ENCODE measurements at places on chromosomes 1 and 21.

- DNase-seq: no peak
Measured at GRCh38 chr1:81466961-81467360, 333.8 kb upstream of the ADGRL2 start.

DNA sequence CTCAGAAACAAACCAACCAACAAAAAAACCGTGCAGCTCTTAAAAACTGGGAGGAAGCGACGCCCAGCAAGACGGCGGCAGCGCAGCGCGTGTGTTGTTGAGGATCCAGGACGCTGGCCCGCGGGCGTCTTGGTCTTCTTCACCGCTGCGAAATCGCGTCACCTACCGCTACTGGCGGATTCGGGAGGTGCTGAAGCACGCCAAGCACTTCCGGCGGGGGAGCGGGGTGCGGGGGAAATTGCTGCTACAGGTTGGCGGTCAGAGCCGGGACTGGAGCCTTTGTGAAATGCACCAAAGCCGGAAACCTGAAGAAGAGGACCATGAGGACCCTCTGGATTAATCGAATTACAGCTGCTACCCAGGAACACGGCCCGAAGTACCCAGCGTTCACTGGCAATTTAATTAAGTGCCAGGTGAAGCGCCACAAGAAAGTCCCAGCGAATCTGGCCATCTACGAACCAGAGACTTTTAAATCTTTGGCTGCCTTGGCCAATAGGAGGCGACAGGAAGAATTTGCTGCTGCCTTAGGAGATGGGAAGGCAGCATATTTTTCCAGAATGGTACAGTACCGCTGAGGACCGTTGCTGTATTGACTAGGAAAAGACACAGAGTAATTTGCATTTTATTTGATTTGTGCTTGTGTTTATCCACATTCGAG, 11.9 kb upstream of the RIPPLY3 start:
- no peak for DNase-seq

GRCh38 chr1:12488666-12489354, 129.2 kb downstream of the DHRS3 start:
- DNase-seq: peak; percentile 61

DNA sequence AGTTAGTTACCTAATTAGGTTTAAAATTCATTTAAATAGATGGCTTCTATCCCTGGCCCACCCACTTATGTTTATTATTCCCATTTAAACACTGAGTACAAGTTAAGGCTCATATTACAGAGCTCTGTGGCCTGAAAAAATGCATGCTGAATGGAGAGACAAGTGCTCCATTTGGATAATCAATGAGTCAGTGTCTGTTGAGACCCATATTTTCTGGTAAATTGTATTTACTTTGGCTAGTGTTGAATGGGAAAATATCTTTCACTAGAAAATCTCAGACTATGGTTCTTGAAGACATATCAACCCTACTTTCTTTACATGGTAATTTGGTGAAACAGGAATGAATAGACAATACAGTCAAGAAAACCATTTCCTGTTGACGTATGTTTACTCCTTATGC, 356.0 kb downstream of the S1PR1 start:
- peak; percentile 1 for DNase-seq

DNA sequence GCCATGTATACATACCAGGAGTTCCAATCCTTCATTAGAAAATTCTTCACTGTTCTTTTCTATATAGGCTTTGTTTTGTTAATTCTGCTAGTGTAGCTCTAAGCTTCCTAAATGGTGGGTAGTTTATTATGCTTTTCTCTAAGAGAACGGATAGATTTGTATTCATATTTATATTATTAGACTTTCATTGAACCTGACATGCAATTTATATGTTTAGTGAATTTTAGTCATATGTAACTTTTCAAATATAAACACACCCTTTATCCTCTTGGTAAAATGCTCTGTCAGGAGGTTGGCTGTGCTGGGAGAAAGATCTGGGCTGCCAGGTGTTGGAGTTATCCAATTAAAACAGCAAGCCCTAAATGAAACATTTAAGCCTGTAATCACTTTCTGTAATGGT, 369.7 kb upstream of the RGS18 start:
- no peak for DNase-seq

All from IMR-90 (cell line).